HCT116 (cell line): ENCODE measurements at places on chromosomes 3 and 15.

DNA sequence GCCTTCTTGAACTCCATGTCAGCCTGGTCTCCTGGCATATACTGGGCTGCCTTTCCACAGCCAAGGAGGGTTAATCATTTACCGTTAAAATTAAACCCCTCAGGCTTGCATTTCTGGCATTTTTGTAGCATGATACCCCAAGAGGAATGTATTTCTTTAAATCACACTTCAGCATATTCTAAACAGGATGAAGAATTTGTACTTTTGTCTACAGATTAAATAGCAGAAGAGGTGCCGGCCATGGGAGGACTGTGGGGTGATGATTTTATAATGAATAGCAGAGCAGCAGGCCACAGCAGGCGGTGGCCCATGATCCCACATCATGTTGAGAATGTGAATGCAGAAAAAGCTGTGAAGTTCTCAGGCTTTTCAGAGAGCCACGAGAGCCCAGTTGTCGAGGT lies 90.2 kb downstream of the ARNT2 start:
- DNase-seq = no peak

GRCh38 chr15:63094495-63094931 lies 27.1 kb upstream of the LACTB start:
- DNase-seq = no peak

- no peak for DNase-seq
Observed at GRCh38 chr3:25495726-25496253, 67.7 kb downstream of the RARB start.

DNA sequence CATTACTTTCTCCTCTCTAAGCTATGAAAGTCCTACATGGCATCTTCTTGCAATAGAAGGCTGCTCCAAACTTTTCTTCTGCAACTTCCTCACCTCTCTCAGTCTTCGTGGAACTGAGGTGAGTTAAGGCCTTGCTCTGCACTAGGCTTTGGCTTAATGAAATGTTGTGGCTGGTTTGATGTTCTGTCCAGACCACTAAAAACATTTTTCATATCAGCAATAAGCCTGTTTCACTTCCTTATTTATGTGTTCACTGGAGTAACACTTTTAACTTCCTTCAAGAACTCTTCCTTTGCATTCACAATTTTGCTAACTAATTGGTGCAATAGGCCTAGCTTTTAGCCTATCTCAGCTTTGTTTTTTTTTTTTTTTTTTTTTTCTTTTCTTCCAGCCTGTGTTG lies 335.3 kb upstream of the NECTIN3 start:
- no peak for DNase-seq

- no peak for DNase-seq
Observed at GRCh38 chr3:60764870-60765269, 486.4 kb downstream of the FHIT start.

DNA sequence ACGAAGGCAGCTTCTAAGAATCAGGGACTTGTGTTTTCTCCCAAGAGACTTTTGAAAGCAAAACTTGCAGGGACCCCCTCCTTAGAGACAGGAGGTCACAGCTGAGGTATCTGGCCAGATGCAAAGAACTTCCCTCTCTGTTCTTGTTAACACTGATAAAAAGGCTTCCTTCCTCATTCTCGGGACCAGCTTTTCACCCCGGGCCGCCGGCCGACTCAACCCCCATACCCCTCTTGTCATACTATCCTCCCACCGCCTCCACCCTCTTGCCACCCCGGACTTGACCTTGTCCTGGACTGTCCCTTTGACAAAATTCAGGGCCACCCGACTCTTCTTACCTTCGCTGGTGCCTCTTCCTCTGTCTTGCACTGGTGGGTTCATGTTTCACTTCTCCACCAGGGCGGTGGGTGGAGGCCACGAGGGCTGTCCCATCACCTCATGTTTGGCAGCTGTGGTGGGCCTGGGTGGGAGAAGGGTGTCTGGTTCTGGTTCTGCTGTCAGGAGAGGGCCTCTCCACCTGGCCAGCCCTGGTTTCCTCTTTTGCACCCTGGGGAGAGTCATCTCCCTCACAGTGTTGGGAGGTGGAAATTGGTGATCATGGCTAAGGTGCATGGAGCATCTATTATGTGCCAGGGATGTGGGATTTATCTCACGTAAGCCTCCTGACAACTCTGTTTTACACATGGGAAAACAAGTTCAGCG lies 32.5 kb downstream of the BHLHE40 start:
- no peak for DNase-seq

DNA sequence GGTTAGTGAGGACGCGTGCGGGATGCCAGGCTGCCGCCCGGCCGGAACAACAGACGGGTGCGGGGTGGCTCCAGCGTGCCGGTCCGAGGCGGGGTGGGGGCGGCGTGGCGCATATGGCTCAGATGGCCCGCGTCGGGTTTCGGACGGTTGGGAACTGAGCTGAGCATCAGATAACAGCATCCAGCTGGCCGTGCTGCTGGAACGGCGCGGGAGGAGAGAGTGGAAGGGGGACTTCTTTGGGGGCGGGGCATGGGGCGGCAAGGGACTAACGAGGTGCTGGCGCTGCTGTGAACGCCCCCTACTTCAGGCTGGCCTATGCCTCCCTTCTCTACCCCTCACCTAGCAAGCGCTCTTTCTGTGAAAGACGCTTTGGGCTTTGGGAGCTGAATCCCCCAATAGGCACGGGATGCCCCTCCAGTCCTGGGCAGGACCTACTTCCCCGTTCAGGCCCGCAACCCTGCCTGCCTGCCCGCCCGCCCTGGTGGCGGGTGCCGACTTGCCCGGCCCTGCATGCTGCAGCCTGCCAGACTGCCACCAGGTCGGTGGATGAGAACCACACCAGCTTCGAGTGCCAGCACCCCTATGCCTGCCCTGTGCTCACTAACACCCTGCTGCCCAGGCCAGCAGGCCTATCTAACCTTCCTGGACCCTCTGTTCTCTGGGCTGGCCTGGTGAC lies 542 bp downstream of the INKA1 start:
- DNase-seq = no peak

DNA sequence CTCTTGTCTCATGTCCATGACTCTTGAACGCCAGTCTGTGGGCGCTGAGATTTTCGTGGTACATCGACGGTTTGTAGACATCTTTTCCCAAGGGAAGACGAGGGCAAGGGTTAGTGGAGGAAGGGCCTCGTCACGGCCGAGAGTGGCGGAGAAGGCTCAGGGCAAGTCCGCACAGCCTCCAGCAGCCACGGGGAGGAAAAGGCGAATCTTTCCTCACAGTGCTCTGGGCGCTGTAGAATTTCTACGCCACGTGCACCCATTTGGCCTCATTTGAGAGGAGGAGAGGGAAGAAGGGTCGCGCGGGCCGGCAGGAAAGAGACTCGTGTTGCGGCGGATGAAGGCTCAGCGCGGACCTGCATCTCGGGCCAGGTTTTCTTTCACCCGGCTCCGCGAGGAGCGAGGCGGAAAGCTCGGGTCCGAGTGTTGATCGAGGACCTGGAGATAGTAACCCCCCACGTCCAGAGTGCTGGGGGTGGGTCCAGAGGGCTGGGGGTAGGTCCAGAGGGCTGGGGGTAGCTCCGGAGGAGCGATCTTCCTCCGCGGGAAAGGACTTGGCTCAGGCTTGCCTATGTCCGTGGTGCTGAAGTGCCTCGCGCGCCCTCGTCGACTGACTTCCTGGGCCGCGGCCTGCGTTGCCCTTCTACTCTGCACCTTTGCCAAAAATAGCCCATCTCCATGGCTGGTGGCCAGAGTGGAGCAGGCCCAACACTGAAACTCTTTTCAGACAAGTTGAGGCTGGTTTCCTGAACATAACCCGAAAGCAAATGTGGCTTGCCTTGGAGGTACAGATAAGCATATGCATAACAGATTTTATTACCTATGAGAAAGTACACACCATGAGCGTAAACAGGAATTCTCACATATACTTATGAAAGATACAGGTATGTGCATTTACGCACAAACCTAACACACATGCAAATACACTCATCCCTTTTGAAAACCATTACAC lies 1.1 kb downstream of the SLC35G2 start:
- no peak for DNase-seq

DNA sequence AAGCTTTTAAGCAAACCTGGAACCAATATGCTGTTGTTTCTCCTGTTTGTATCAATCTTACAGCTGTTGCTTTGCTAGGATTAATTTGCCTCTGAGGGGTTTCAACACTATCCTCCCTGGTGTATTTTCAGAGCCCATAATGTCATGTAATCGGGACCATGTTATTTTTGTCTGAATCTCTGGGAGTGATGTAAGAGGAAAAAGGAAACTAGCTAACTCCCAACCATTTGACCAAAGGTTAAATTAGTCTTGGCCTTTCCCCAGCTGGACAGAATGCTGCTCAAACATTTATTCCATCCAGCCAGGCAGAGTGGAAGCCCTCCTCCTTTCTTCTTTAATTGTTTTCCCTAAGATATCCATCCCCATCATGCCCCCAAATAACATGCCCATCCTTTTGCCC lies 142.2 kb downstream of the ALDH1A2 start:
- DNase-seq = no peak

DNA sequence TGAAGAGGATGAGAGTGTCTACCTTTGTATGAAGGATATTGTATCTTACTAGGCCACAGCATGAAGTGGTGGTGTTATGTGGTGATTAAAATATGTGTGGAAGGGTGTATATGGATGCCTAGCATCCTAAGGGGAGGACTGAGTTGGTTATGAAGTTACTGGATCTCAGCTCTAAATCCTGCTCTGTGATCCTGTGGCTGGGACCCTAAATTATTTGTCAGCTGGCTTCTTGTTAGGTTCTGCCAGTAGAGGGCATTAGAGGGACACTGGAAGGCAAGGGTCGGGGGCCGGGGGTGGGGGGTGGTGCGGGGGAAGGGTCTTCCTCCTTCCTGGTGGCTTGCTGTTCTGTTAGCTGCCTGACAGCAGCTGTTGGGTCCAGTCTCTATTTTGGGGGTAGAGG lies 34.9 kb downstream of the MORF4L1 start:
- DNase-seq = no peak

- no peak for DNase-seq
Observed at GRCh38 chr3:4584456-4585249, 91.5 kb downstream of the ITPR1 start.
